Suppressor macrophage treated with lipopolysaccharide for 4 hours (primary cell): ENCODE measurements at places on chromosomes 5 and 9.

- no peak for DNase-seq
Observed at GRCh38 chr5:140329739-140330481, 16.5 kb downstream of the HBEGF start.

GRCh38 chr9:36716496-36716895 lies 143.8 kb downstream of the MELK start:
- DNase-seq: no peak

GRCh38 chr9:36207546-36208012 lies 16.9 kb downstream of the CLTA start:
- no peak for DNase-seq

DNA sequence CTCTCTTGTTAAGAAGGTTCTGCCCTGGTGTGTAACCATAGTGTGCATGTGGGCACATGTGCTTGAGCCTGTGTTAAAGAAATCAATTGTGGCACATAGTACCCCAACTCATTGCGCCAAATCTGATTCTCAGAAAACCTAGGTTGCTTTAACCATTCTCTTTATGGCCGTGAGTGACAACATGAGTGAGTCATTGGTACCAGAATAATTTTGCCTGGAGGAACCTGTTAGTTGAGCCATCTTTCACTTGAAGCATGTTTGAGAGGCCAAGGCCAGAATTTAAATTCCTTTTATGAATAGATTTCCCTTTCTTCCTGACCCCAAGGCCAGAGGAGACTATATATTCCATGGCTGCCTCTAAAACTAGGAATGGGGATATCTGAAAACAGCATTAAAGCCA lies 35.2 kb upstream of the SLC36A2 start:
- no peak for DNase-seq

GRCh38 chr9:106107716-106108115 lies 413.4 kb downstream of the TMEM38B start:
- DNase-seq: no peak

DNA sequence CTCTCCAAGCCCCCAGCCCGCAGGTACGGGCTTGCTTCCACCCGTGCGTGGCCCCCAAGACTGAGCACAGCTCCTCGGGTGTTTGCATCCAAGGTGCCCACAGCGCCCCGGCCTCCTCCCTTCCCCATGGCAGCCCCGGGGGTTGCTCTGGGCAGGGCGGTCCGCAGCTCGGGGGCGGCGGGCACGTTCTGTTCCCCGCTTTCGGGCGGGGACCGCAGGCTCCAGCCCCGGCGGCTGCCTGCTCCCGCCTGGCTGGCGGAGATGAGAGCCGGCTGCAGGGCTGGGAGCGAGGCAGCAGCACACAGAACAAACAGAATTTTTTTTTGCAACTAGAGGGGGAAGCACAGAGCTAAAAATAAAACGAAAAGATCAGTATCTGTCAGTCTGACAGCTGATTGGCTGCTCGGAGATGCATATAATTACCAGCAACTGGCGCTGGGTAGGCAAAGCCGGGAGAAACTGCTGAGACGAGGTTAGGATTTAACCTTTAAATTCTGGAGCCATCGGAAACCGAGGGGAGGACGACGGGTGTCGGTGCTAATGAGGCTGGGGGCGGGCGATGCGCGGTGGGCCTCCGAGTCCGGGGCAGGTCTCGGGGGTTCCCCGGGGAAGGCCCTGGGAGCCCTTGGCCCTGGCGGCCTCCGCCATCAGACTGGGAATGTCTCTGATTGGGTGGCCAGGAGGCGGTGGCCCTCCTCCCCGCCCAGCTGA lies 142.7 kb upstream of the IER5L start:
- DNase-seq: peak; percentile 78

GRCh38 chr5:67510204-67510603 lies 313.6 kb upstream of the CD180 start:
- no peak for DNase-seq

DNA sequence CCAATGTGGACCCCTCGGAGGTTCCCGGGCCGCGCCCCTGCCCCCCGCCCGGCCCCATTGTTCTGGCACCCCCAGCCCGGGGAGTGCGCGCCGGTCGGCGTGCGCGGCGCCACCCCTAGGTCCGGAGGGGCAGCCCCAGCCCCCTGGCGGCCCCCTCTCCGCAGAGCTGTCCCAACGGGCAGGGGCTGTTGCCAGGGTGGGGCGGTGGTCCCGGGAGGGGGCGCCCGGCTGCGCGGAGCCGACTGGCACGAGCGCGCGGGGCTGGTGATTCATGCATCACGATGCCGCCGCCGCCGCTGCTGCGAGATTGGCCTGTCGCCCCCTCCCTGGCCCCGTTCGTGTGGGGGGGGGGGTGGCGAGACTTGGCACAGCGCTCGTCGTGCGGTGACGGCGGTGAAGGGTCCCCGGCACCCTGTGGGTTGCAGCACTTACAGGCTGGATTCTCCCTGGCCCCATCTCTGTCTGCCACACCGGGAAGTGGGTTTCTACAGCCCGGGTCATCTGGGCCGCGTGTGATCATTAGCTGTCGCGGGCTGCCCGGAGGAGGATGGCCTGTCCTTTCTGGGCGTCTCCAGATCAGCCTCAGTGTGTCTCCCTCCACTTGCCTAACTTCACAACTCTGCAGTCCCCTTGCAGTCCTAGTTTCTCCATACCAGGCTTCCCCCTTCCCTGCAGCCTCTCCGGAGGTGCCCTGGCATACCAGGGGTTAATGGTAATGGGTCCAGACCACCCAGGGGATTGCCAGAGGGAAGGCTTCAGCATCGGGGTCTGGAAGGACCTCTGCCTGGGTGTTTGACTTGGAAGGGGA lies 858 bp downstream of the NCS1 start:
- peak; percentile 73 for DNase-seq

DNA sequence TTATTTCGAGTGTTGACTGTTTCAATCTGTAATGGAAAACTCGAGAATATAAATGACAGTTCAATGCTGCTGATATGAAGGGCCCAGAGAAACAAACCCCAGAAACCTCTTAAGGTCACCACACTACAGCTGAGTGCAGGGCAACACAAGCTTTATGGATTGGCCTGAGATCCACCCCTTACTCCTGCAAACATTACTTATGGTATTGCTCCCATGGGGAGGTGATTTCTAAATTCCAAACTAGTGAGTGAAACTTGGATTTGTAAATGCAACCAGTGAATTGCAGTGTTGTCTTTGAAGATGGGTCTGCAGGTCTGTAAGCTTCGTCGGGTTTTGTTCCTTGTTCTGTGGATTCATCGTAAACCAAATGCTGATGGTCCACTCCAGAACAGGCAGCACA lies 85.4 kb downstream of the NTRK2 start:
- no peak for DNase-seq

- DNase-seq: no peak
Observed at GRCh38 chr5:113083481-113083880, 106.9 kb downstream of the DCP2 start.

DNA sequence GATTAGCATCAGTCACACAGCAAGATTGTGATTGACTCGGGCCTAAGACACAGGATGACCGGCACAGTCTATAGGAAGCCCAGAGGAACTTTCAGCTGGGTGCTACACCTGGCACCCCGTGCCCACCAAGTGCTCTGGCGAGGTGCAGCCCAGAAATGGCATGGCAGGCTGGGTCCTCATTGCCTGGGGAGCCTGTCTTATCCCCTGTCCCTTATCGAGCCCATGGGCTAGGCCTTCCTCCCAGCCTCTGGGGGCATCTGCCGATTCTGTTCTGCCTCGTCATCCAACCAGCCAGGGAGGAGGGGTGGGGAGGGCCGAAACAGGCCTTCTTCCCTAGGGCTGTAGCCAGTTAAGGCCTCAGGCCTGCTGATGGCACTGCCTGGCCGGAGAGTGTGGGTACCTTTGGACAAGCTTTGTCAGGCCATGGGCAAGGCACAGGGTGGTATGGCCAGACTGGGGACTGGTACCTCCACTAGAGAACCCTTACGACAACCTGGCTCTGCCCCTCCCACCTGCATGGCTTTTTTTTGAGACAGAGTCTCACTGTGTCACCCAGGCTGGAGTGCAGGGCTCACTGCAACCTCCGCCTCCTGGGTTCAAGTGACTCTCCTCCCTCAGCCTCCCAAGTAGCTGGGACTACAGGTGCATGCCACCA lies 1.6 kb downstream of the GRK6 start:
- peak; percentile 54 for DNase-seq

DNA sequence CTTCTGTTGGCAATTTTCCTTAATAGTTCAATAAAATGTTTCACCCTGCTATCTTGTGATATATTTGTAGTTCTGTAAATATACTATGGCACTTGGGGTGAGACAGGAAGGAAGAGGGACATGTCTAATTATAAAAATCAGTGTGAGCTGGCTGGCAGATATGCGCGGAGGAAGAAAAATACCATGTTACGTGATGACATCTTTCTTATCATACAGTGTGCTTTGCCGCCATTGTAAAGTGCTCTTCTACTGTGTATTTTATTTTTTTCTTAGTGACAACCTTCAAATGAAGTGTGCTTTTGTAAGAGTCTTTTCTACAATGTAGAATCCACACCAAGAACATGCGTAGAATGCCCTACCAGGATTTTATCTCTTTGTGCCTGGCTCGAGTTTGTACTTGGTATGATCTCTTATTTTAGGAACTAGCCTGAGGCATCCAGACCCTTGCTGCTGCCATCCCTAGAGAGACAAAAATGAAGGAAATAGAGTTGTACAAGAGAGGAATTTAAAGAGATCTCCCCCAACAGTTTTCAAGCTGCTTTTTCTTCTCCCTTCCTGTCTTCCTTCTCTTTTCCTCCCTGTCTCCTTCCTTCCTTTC lies 46.7 kb upstream of the RIOK2 start:
- DNase-seq: no peak

DNA sequence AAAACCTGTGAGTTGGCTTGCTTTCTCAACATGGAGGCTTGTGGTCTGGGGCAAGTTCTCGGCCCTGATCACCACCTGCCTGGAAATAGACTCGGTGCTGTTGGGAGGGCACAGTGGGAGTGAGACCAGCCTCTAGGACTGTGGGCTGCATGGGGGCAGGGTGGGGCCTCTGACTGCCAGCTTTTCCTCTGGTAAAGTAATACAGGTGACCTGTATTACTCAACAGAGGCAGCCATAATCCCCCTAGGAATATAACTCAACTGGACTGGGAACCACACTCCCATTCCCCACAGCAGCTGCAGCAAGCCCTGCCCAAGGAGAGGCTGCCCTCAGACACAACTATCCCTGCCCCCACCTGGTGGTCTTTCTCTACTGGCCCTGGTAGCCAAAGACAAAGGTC lies 72.8 kb downstream of the C9orf153 start:
- DNase-seq: no peak

DNA sequence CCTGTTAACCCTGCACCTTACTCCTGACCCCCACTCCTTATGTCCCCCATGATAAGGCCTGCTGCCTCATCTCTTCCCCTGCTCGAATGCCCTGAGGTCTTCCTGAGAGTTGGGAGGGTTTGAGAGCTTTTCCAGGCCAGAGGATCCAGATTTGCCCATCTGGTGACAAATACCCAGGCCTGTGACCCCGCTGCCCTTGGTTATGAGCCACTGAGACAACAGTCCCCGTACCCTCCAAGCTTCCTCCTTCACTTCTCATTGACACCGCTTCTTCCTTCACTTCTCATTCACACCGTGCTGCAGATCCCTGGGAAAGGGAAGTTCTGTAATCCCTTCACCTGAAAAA lies 593 bp downstream of the GM2A start:
- DNase-seq: peak; percentile 38

DNA sequence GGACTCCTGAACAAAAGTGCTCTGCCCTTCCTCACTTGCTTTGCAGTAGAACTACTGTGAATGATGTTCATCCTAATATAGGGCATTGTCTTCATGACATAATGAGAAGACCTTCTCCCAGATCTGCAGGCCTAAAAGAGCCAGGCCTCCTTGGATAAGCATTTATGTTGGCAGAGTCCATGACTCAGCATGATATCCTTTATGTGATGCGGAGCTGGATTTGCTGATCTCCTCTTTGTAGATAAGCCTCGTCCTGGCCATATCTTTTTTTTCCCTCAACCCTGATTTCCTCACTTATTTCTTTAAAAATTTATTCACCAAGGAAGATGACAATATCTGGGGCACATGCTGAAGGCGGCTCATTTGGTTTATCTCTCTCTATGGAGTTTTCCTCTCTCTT lies 62.4 kb upstream of the TAS2R1 start:
- DNase-seq: no peak

DNA sequence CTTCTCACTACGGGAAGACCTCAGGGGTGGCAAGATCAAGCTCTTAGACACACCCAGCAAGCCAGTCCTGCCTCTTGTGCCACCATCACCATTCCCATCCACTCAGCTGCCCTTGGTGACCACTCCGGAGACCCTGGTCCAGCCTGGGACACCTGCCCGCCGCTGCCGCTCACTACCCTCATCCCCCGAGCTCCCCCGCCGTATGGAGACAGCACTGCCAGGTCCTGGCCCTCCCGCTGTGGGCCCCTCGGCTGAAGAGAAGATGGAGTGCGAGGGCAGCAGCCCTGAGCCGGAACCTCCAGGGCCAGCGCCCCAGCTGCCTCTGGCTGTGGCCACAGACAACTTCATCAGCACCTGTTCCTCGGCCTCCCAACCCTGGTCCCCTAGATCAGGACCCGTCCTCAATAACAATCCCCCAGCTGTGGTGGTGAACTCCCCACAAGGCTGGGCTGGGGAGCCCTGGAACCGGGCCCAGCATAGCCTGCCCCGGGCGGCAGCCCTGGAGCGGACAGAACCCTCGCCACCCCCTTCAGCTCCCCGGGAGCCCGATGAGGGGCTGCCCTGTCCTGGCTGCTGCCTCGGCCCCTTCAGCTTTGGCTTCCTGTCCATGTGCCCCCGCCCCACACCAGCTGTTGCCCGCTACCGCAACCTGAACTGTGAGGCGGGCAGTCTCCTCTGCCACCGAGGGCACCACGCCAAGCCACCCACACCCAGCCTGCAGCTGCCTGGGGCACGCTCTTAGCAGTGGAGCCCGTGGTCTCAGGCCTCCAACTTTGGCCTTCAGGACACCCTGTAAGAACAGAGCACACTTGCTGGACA lies 4.1 kb downstream of the TESK1 start:
- DNase-seq: no peak

- DNase-seq: no peak
Observed at GRCh38 chr5:94375801-94376200, 242.6 kb downstream of the KIAA0825 start.

DNA sequence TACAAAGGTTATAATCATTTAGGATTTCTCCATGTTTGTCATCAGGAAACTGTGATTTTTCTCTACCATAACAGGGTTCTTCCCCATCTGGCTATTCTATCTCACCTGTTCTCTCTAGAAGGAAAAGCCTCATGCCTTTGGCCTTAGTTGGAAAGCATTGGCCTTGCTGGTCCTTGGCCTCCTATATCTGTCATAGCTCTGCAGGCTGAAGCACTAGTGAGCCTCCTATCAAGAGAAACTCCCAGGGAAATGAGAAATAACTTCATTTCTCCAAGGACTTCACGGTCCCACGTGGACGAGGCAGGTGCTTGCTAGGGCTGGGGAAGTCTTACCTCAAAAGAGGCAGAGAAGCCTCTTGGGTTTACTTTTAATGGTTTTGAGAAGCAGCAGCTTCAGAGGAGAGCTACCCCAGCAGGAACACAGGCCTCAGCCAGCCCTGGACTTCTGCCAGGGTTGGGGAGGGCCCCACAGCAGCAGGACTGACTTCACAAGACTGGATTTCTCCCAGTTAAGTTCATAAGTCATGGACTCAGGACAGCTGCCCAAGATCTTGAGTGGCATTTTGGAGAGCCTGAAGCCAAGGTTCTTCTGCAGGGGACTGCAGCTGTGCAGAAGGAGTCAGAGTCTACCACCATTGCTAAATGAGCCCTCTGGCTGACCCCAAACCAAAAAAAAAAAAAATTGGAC lies 15.8 kb upstream of the PSAT1 start:
- no peak for DNase-seq
